A549 treated with dexamethasone at 1 μM for 4 hours (cell line): ENCODE measurements at places on chromosomes 2 and 18. TPM values are rescaled to one million over a fixed set of nuclear protein-coding genes. Genes with fewer than 3 reads are reported as not detected.

FSIP2 gene
- 0.02 TPM in 1 of 5 replicates, not detected in the others for total RNA-seq

SLC35F6 gene
- total RNA-seq, result 32.4 to 44.5 TPM (median 43.1 TPM) in 5 replicates

POTEI gene
- total RNA-seq, result 0.01 TPM in 1 of 5 replicates, not detected in the others

WNT10A gene
- 0.05 to 0.08 TPM (median 0.06 TPM) in 5 replicates for total RNA-seq

MC2R gene
- total RNA-seq, result not detected in 5 replicates

LIMS4 gene
- 0.39 to 0.62 TPM (median 0.48 TPM) in 5 replicates for total RNA-seq

SCN9A gene
- 2.2 to 5.0 TPM (median 4.3 TPM) in 5 replicates for total RNA-seq

CRYGC gene
- not detected in 5 replicates for total RNA-seq

MATN3 gene
- total RNA-seq, result 11.0 to 18.8 TPM (median 15.4 TPM) in 5 replicates

AKAIN1 gene
- not detected in 5 replicates for total RNA-seq

DSC2 gene
- 0.64 to 1.1 TPM (median 1.0 TPM) in 5 replicates for total RNA-seq

VWA3B gene
- 0.12 to 0.24 TPM (median 0.19 TPM) in 3 of 5 replicates, not detected in the others for total RNA-seq
